Kidney (tissue), 22 donors: ENCODE measurements at places on chromosomes 4 and X. TPM values are rescaled to one million over a fixed set of nuclear protein-coding genes. Genes with fewer than 3 reads are reported as not detected.

DNA sequence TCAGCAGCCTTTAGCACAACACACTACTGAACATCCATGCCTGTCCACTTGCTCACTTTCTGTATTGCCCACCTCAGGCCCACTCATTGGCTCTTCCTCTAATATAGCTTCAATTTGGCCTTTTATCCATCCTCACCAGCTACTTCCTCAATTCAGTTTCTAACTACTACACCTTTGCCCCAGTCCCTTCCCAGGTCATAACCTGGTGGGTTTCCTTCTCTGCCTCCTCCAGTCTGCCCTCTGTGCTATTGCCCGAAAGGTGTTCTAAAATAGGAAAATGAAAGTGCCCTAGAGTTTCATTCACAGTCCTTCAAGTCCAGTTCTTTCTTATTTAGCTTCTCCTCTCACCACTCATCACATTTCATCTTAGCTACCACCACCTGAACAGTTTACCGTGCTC lies 23.1 kb downstream of the MOSPD2 start:
- no peaks in the 10 kb centered on the region for H3K36me3 ChIP-seq
- DNase-seq = no peak
- no peaks in the 10 kb centered on the region for H3K4me1 ChIP-seq
- H3K4me3 ChIP-seq = no peak overlapping the region

GRCh38 chr4:47210828-47211227 lies 179.5 kb downstream of the GABRB1 start:
- no peak for DNase-seq
- H3K27ac ChIP-seq = no peak overlapping the region
- no peaks in the 10 kb centered on the region for H3K4me1 ChIP-seq

GRCh38 chrX:46295963-46296362 lies 249.3 kb downstream of the ZNF674 start:
- no peak overlapping the region for H3K4me3 ChIP-seq
- no peak overlapping the region for H3K27ac ChIP-seq
- no peaks in the 10 kb centered on the region for H3K27me3 ChIP-seq
- H3K4me1 ChIP-seq = no peaks in the 10 kb centered on the region
- H3K36me3 ChIP-seq = no peaks in the 10 kb centered on the region

- no peaks in the 10 kb centered on the region for H3K4me1 ChIP-seq
- peak overlapping the region; percentile 38 for H3K27ac ChIP-seq
- no peaks in the 10 kb centered on the region for H3K36me3 ChIP-seq
- DNase-seq = no peak
Observed at GRCh38 chr4:24973404-24973746, 57.4 kb downstream of the LGI2 start.

- no peak overlapping the region for H3K4me3 ChIP-seq
- no peaks in the 10 kb centered on the region for H3K27me3 ChIP-seq
- DNase-seq = no peak
- H3K4me1 ChIP-seq = no peaks in the 10 kb centered on the region
Observed at GRCh38 chrX:119880552-119881437, 9.2 kb downstream of the NDUFA1 start.

DNA sequence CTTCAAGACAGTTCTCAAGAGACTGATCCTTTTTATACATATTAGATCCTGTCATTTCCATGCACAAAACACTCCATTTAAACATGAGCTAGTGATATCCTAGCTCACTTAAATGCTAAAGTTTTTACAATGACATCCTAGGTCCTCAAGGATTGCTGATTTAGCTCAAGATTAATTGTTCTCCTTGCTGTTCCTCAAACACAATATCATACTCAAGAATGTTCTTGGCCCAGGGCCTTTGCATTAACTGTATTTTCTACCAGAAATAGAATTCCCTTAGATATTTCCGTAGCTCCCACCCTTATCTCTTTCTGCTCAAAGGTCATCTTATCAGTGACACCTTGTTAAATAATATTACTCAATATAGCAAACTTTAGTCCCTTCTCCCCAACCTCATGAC lies 270.1 kb downstream of the GALNTL6 start:
- no peak for DNase-seq
- no peak overlapping the region for H3K4me3 ChIP-seq
- no peak overlapping the region for H3K27ac ChIP-seq
- H3K4me1 ChIP-seq = no peaks in the 10 kb centered on the region
- no peaks in the 10 kb centered on the region for H3K27me3 ChIP-seq

DNA sequence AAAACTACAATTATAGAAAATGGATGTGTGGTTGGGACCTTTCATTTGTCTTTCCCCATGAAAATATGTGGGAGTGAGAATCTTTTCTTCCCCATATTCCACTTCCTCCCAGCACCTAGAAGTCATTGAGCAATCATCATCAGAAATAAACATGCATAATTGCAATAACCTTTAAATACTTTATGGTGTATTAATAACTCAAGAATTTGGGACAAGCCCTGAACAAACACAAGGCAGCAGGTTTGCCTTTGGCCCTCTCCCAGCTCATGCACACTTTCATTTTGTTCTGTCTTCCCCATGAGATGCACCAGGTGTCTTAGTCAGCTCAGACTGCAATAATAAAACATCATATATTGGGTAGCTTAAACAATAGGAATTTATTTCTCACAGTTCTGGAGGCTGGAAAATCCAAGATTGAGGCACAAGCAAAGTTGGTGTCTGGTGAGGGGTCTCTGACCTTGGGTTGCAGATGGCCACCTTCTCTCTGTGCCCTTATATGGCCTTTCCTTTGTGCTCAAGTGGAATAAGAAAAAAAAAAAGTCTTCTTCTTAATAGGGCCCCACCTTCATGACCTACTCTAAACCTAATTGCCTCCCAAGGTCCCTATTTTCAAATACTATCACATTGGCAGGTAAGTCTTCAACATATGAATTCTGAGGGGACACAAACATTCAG lies 34.7 kb upstream of the TMEM184C start:
- no peak overlapping the region for H3K4me3 ChIP-seq
- no peaks in the 10 kb centered on the region for H3K36me3 ChIP-seq
- H3K4me1 ChIP-seq = no peaks in the 10 kb centered on the region

GRCh38 chrX:20499763-20500162 lies 233.1 kb upstream of the RPS6KA3 start:
- H3K4me1 ChIP-seq = no peaks in the 10 kb centered on the region
- DNase-seq = no peak
- peaks cover 7% of the 10 kb centered on the region for H3K27me3 ChIP-seq
- no peak overlapping the region for H3K27ac ChIP-seq
- H3K4me3 ChIP-seq = no peak overlapping the region
- H3K36me3 ChIP-seq = no peaks in the 10 kb centered on the region

GRCh38 chr4:130712038-130712437 lies 1616.1 kb downstream of the C4orf33 start:
- no peak overlapping the region for H3K27ac ChIP-seq
- no peaks in the 10 kb centered on the region for H3K36me3 ChIP-seq
- no peak overlapping the region for H3K4me3 ChIP-seq
- no peaks in the 10 kb centered on the region for H3K4me1 ChIP-seq
- no peaks in the 10 kb centered on the region for H3K27me3 ChIP-seq

- H3K4me1 ChIP-seq = no peaks in the 10 kb centered on the region
- no peak overlapping the region for H3K4me3 ChIP-seq
- no peak overlapping the region for H3K27ac ChIP-seq
- H3K36me3 ChIP-seq = no peaks in the 10 kb centered on the region
- H3K27me3 ChIP-seq = peaks cover 2% of the 10 kb centered on the region
- no peak for DNase-seq
Observed at GRCh38 chrX:131317326-131317725, 28.2 kb upstream of the IGSF1 start.

DNA sequence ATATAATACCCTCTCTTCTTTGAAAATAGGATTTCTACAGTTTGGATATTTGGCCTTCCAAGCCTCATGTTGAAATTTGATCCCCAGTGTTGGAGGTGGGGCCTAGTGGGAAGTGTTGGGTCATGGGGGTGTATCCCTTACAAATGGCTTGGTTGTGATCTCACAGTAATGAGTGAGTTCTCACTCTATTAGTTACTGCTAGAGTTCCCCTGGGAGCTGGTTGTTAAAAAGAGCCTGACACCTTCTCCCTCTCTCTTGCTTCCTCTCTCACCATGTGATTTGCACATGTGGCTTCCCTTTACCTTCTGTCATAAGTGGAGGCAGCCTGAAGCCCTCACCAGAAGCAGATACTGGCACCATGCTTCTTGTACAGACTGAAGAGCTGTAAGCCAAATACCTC lies 73.9 kb downstream of the HDAC8 start:
- no peak overlapping the region for H3K27ac ChIP-seq
- H3K4me1 ChIP-seq = no peaks in the 10 kb centered on the region
- H3K27me3 ChIP-seq = no peaks in the 10 kb centered on the region
- no peaks in the 10 kb centered on the region for H3K36me3 ChIP-seq

The SLC9A7 gene
- total RNA-seq = 16.1 TPM

The MAML3 gene
- 10.4 TPM for total RNA-seq

The PRSS12 gene
- total RNA-seq = 1.1 TPM

The ZCCHC12 gene
- total RNA-seq = not detected

The LEF1 gene
- total RNA-seq = 14.5 TPM

The ZAR1 gene
- total RNA-seq = not detected

The HTN3 gene
- not detected for total RNA-seq
